Esophagus muscularis mucosa (tissue), 4 donors: ENCODE measurements at places on chromosomes 2 and 18. TPM values are rescaled to one million over a fixed set of nuclear protein-coding genes. Genes with fewer than 3 reads are reported as not detected.

- no peak for DNase-seq
Measured at GRCh38 chr2:99875627-99876201, 266.7 kb downstream of the AFF3 start.

GRCh38 chr2:191846515-191847476 lies at the start of gene CAVIN2:
Gene CAVIN2 (minus strand): TSS chr2:191847088. CDS start chr2:191846925, 163 bp downstream.
- no peak for DNase-seq

DNA sequence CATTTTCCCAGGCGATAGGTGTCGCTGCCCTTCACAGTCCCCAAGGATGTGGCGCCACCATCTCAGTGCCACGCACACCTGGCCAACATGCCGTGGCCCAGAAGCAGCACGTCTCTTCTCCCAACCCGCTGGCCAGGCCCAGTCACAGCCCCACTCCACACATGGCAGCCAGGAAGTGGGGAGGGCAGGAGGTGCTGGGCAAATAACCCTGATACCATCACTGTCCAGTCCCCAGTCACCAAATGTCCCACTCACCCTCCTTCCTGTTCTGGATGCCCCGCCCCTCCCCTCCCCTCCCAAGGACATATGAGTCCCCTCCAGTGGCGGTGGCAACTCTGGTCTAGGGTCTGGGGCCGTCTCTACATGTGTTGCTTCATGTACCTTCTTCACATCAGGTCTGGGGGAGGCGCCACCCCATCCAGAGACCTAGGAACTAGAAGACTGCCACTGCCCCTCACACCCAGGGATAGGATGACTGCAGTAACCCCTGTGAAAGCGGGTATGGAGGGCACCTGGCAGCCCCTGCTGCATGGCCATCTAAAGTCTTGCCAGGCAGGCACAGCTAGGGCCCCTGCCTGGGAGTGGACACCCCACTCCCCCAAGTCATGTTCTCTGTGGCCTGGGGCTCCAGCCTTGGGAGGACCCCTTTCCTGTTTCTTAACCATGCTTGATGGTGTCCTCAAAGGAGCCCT lies 7.3 kb upstream of the CAPN10 start:
- DNase-seq = no peak

DNA sequence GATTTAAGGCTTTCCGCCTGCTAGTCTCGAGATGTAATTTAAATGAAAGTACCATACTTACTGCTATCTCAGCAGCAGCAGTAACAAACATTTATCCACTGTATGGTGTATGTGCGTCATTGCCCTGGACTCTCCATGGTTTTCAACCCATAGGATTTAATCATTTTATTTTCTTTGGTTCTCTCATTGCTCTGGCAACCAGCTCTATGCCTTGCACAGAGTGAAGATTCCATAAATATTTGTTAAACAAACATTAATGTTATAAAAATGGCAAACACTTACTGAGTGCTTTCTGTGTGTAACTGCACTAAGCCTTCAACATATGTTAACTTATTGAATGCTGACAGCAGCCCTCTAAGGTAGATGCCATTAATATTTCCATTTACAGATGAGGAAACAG lies 1.3 kb upstream of the LMAN1 start:
- DNase-seq = no peak

Gene SERPINB4
- total RNA-seq = not detected

Gene IAH1
- total RNA-seq = 101 TPM

Gene GLB1L
- total RNA-seq = 6.4 TPM
